ENCODE measurements at places on chromosomes 16 and 17.
A peak's percentile ranks its signal among the peaks of the same experiment; 100 is the strongest.

DNA sequence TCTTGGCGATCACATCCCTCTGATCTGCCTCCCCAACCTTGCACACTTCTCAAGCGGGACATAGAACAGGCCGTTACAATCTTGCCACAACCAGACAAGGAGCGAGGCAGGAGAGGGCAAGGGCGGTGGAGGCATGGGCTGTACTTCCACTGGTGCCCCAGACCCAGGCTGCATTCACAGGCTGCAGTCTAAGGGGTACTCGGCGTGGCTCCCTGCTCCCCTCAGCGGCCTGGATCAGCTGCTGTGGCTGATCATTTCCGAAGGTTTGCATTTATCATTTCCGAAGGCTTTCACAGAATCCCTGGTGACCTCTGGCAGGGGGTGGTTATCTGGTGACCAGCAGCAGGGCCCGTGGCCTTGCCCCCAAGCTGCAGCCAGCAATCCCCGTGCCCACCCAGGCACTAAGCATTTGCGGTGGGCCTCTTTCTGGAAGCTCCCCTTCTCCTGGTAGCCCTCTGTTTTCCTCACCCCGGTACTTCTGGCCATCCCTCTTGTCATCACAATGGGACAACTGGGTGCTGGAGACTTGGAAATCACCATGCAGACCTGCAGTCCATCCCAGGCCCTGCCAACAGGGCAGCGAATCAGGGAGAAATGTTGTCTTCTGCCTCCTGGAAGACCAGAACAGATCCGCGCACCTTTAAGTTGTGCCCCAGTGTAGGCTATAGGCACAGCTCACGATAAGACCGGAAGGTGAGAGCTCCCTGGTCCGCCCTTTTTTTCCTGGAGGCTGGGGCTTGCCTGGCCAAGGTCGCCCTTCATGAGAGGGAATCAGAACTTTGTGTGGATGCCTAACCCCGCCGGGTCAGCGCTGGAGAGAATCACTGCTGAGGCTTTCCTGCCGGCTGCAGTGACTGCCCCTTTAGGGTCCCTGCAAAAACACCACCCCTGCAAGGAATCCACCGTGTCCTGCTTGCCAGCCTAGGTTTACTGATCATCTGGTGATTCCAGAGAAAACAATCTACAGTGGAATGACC is 1739.1 kb downstream of the TP53TG3F start:
- DNase-seq = no peak

DNA sequence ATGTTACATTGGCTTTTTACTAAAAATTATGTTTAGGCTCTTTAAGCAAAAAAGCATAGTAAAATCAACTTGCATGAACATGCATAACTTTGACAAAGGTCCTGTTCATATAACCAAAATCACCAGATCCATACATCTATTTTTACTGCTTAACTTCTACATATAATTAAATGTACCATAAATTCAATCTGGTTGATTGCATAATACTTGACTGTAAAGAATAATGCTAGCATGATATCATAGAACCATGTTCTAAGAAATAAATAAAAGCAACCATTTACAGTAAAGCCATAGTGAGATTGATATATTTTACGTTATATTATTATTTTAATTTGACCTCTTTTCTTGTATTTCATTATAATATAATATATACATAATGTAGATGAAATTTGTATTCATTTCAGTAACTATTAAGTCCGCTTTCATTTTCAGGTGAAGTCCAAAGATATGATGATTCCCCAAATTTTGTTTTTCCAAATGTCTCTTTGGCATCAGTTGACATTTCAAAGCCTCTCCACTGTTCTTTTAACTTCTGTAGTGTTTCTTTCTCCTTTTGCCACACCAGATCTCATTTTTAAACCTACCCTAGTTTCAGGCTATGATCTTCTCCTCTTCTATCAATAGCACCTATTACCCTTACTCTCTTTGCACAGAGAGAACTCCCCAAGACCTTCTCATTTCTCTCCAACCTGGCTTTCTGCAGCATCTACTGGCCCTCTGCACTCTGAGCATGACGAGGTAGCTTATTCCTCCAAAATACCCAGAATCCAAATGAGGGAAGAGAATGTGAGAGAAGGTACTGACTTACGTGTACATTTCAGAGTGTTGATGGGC is 1.8 kb downstream of the APOH start:
- no peak for DNase-seq

DNA sequence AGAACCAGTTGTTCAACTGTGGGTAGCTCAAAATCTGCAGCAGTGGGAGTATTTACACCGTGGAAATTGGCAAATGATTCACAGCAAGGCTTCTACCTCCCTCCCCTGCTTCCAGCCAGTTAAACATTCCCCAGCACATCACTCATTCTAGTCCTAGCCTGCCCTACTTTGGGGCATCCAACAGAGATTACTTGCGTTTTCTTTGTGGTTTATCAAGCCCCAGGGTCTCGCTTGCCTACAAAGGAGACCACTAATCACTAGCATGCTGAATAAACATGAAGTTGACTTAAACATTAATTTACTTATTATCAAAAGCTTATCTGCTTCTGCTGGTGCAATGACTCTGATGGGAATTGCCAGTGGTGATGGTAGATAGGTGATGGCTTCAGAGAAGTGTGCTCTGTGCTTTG is 94.5 kb downstream of the MARF1 start:
- no peak for DNase-seq

GRCh38 chr17:1031711-1032110 is 34.8 kb downstream of the TIMM22 start:
- DNase-seq = no peak

- no peak for DNase-seq
Measured at GRCh38 chr16:51538707-51539498, 387.8 kb upstream of the SALL1 start.

GRCh38 chr17:37123941-37124820 is 175.4 kb downstream of the AATF start:
- no peak for DNase-seq

- no peak for DNase-seq
Measured at GRCh38 chr16:81461766-81462165, 17.2 kb downstream of the CMIP start.

DNA sequence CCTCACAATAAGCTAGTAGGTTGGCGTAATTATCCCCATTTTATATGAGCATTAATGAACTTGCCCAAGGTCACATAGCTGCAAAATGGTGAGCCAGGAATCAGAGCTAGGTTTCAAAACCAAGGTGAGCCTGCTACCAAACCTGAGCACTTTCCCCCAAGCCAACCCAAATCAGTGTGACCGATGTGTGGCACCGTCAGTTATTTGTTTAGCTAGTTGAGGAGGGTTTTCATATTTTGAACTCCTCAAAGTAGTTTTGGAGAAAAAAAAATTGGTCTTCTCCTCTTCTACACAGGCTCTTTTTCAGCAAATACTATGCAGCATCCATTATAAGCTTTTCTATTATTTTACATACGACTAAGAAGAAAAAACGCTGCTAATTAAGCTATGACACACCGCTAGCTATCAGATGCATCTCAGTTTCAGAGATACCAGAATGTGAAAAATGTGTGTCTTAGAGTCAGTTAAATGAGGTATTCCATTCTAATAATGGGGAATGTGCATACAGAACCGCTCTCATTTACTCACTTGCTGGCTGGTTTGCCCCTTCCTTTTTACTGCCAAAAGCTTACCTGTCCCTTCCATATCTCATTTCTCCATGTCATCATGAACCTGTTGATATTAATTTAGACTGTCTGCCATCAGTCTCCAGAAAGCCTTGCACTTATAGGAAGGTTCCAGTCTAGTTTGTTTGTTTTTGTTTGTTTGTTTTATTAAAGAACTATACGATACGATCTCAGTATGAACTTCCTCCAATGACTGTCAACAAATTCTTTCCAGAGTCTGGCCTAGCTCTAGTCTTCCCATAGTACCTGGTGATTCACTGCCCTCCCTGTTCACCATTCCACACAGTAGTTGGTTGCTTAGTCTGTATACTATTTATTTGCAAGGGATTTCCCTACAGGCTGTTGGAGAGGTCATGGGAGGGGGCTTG is 2.2 kb upstream of the TBX4 start:
- DNase-seq = no peak

- DNase-seq = no peak
Measured at GRCh38 chr17:45246861-45247428, 14.9 kb downstream of the SPATA32 start.

- no peak for DNase-seq
Measured at GRCh38 chr17:28306954-28307401, 12.0 kb upstream of the TMEM97 start.

GRCh38 chr16:62821824-62822223 is 785.6 kb upstream of the CDH8 start:
- DNase-seq = no peak

- DNase-seq = no peak
Measured at GRCh38 chr17:680529-680928, 34.1 kb downstream of the VPS53 start.

- DNase-seq = no peak
Measured at GRCh38 chr16:11198828-11199227, 57.2 kb downstream of the SOCS1 start.

DNA sequence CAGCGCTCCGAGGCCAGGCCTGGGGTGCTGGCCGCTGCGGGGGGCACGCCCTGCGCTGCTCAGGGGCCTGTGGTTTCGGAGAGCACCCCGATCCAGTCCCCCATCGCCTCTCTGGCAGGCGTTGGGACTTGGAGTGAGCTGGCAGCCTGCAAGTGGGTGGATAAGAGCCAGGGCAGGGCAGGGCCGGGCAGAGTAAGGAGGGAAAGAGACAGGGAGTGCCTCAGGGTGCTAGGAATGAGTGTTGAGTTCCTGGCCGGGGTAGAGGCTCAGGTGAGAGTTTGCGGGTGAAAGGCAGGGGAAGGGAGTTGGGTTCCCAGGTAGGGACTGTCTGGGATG is 1.3 kb downstream of the CDH13 start:
- no peak for DNase-seq

GRCh38 chr17:50148226-50149090 is 2.0 kb downstream of the PPP1R9B start:
- peak; percentile 56 for DNase-seq

- DNase-seq = no peak
Measured at GRCh38 chr17:78256707-78257591, 25.5 kb downstream of the TMEM235 start.

- no peak for DNase-seq
Measured at GRCh38 chr16:12147681-12148080, 171.1 kb downstream of the SNX29 start.

DNA sequence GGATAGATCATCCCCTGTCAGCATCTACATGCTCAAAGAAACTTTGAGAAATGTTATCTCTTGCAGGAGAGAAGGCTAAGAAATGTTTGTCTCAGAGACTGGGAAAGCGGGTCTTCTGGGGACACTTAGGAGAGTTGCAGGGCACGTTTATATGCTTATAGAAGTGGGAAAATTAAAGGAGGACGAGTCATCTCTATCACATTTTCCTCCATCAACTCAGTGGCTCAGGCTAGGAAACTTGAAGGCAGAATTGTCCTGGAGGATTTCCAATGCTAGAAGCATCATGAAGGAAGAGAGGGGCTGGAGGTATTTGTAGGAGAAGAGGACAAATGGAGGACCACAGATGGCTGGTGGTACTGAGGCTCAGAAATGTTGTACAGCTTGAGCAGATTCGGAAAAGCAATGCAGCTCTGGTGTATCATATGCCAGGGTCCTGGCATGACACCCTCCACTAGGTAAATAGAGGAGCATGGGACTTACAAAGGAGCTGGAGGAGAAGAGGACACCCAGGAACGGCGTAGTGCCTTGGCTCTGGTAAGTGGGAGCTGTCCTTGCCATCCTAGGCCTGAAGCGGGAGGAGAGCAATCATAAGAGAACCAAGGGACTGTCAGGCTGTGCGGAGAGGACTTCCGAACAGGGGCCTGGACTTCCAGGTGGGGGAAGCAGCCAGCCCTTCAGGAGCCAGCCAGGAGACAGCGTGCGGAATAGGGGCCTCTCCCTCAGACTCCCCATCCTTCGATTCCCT is 4.5 kb upstream of the HS3ST3B1 start:
- DNase-seq = no peak

GRCh38 chr16:144797-145252 is 6.4 kb upstream of the NPRL3 start:
- no peak for DNase-seq

- DNase-seq = no peak
Measured at GRCh38 chr17:82602487-82602886, 45.8 kb downstream of the WDR45B start.

GRCh38 chr17:73262676-73263642 is 1.3 kb upstream of the CPSF4L start:
- no peak for DNase-seq

DNA sequence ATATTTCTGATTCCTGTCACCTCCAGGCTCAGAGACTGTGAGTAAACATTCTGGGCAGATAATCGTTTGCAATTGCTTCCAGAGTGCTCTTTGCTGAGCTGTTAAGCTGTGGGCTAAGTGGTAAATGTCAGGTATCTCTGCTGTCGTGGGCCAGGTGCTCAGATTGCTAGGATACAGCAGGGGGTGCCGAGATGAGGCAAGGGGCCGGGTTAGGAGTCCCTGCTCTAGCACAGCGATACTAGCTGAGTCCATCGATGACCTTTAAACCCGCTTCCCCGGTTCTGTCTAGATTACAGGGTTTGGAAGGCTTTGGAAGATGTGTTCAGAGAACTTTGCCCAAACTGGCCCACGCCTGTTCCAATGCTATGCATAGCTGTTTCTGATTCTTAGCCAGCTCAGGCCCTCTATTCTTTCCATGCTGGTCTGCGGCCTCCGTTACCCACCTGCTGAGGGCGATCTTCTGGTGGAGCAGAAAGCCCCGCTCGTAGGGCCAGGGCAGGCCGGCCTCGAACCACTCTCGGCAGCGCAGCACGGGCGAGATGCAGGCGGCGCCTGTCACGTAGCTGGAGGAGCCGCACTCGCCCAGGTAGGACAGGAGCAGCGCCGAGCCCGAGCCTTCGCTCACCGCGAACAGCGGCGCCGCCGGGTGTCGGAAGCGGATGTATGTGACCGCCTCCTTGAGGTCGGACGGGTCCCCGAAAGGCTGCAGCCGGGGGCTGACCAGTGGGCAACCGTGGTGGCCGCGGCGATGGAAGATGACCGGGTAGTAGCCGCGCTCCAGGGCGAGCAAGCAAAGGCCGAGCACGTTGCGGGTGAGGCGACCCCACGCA is 979 bp downstream of the ABHD15 start:
- DNase-seq = peak; percentile 19

DNA sequence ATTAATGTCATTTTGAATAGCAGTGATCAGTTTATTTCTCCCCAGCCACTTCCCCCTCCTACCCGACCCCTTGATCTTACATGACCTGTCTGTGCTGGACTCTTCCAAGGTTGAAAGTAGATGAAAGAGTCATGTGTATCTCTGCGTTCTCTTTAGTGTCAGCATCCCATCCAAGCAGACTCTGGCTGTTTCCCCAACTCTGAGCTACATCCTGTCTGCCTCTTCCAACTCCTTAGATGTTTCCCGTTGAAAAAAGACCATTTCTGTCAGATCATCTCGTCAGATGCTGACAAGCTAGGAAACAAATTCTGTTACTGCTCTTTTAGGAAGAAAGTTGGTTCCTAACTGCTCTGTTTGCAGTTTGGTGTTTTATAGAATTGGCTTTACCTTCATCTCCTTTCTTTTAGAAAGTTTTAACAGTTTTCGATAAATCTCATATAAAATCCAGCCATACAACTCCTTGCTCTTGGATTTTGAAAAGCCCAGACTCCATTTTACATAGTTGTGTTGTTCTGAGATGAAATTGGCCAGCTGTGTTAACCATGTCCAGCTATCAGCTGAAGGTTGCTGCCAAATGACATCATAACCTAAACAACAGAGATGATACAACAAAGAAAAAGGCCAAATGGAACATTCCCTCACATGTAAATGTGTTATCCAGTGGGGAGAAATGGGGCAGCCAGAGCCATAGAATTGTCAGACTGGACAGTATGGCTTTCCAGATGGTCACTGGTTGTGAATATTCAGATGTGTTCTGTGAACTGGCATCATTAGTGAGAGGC is 43.5 kb downstream of the CYB561 start:
- no peak for DNase-seq
